ENCODE measurements at places on chromosomes 5 and 9.
A peak's percentile ranks its signal among the peaks of the same experiment; 100 is the strongest.

DNA sequence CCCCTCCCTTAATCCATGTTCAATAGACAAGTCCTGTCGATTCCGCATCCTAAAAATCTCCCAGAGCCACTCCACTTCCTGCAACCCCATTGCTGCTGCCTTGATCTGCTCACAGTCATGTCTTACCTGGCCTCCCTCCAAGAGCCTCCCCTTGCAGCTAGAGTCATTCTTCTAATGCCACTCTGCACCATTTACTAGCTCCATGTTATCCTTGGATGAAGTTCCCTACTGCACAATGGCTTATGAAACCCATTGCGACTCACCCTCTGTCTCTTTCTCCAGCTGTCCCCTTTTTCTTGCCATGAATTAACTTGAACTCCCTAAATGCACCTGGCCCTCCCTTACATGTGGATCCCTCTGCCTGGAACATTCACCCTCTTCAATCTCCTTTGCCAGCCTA, 39.5 kb downstream of the MEGF10 start:
- no peak for DNase-seq

DNA sequence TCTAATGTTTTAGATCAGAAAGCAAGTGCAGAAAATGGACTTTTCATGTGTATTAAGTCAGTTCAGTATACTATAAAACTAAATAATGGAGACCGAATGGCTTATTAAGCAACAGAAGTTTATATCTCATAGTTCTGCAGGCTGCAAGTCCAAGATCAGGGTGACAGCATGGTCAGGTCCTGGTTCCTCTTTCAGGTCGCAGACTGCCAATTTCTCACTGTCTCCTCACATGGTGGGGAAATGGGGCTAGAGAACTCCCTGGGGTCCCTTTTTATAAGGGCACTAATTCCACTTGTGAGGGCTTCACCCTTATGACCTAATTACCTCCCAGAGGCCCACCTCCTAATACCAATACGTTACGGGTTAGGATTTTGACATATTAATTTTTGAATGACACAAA, 48.7 kb downstream of the RICTOR start:
- DNase-seq = no peak

GRCh38 chr9:135251996-135252760, 164.7 kb downstream of the OLFM1 start:
- DNase-seq = no peak

DNA sequence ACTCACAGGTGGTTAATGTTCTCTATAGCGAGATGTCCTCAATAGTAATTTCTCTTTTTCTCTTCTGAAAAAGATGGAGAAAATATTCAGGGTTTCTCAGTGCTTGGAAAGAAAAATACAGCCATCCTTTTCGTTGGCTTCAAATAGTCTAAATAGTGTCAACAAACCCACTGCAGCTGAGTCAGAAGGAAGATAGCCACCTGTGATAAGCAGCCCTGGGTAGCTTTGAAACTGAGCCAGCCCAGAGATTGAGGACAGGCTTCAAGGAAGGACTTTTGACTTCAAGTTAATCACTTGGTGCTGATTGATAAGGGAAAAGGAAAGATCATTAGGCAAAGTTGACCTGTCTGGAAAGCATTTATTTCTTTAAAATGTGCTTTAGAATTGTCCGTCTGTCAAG, 78.7 kb upstream of the TYRP1 start:
- DNase-seq = no peak

- no peak for DNase-seq
Measured at GRCh38 chr9:88660611-88661010, 125.6 kb downstream of the NXNL2 start.

DNA sequence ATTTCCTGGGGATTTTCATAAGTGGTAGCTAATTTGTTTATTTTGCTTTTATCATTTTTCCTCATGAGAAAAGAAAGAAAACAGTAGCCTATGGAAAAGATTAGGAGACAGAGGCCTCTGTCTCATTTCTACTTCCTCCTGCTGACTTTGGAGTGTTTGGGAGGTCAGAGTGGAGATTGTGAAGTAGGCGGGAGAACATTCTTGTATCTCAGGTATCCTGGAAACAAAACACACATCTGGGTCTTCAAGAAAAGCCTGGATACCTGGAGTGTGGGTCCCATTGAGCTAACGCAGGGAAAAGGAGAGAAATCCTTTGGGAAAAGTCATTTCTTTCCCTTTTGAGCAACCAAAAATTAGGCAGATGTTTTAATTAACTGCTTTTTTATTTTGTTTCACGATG, 161.5 kb upstream of the DMAC1 start:
- DNase-seq = no peak

DNA sequence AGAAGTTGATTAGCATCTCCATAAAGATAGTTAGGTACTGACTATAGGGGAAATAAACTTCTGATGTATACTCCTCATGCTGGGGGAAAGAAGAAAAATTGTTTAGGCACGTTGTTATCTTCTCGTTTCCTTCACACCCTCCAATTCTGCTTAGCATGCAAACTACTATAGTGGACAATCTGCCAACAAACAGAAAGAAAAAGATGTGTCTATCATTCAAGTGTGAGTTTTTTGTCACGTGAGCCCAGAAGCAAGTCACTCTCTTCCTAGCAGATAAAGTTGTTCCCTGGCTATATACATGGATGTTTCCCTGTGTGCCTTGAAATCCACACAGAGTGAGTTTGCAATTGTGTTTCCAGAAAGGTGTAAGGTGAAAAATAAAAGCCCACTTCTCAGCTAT, 318.4 kb downstream of the CWC27 start:
- DNase-seq = no peak

- no peak for DNase-seq
Measured at GRCh38 chr9:31388660-31389059, 995.8 kb upstream of the ACO1 start.

GRCh38 chr5:133664422-133664821, 52.1 kb upstream of the FSTL4 start:
- no peak for DNase-seq

GRCh38 chr9:5577225-5577624, 51.7 kb upstream of the RIC1 start:
- no peak for DNase-seq

DNA sequence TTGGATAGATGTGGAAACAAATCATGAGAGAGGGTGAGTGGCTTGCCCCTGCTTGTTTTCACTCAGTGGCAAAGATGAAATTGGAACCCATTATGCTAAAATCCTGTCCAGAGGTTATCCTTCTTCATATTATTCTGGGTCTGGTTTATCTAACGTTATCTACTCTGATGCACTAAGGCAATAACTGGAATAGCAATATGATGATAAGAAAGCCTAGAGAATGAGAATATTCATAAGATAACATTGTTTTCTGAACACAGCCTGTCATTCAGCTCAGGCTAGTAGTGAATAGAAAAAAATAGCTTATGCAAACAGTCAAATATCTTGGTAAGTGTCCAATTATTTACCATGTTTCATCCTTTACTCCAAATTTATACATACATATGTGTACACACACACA, 132.0 kb upstream of the C6 start:
- no peak for DNase-seq

GRCh38 chr5:138037907-138038633, 5.2 kb upstream of the FAM13B start:
- no peak for DNase-seq

GRCh38 chr5:112379542-112380325, 39.3 kb downstream of the EPB41L4A start:
- no peak for DNase-seq

DNA sequence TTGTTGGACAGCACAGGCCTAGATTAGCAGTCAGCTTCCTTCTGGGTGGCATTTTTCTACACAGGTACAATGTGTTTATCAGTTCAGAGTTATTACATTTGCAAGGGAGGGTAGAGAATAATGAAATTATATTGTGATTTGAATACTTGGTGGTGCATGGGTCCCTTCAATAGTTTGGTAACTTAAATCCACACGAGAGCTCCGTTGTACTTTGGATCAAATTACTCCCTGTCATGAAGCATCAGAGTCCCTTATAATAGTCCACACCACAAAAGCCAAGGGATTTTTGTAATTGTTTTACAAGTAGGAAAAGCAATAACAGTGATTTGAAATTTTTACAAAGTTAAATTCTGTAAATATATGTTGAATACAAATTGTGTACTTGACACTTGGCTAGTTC, 552.4 kb downstream of the PDE4D start:
- no peak for DNase-seq

- DNase-seq = no peak
Measured at GRCh38 chr9:134704498-134704897, 62.9 kb downstream of the COL5A1 start.

DNA sequence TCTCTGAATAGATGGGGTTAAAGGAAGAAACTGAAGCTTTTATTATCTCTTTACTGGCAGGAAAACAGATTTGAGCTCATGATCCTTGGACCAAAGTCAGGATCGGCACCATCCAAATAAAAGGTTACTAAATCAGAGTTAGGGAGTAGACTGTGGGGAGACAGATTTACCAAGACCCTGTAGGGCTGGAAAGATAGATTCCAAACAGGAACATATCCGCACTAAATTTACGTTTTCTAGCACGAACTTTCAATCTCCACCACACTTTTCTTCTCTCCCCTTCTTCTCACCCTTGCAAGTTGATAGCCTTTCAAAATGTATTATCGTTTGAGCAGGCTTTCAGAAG, 120.0 kb upstream of the HMHB1 start:
- no peak for DNase-seq

- DNase-seq = no peak
Measured at GRCh38 chr5:126778675-126779403, 1.9 kb downstream of the LMNB1 start.

GRCh38 chr5:440401-441201, 2.4 kb upstream of the EXOC3 start:
- DNase-seq = no peak

DNA sequence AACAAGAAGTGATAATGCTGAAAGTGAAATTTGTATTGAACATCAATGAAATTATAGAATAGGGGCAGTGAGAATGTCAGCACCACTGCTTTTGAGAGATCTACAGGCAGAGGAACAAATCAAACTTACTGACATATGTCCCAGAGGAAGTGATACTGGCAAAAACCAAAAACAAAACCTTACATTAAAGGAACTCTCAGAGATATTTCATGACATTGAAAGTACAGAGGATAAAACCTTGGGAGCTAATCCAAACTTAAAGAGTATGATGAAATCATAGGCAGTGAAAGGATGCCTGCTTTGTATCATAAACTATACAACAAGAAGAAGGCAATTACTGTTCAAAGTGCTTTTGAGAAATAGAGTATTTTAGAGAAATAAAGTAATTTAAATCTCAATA, 90.4 kb upstream of the SV2C start:
- no peak for DNase-seq

DNA sequence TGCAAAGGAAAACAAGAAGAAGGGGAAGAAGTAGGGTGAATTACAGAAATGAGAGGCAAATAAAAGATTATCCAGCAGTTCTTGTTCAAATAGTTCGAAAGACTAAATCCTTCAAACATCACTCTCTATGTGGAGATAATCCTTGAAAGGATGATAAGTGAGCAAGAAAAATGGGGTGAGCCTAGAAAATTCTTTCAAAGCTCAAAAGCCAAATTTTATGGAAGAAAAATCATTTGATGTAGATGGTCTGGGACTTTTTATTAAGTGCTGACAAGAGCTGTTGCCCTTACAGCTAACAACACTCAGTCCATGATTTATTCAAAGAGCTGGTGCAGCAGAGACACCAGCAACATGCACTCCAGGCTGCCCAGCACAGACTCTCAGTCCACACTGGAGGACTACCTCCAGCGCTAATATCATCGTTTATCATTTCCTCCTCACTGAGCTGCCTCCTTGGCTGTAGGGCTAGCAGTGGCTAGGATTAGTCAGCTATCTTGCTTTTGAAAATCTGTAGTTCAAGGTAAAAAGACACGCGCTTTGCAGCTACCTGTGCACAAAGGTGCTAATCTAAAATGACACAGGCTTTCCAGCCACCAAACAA, 264.8 kb upstream of the KIF2A start:
- no peak for DNase-seq

GRCh38 chr5:122882831-122883230, 37.4 kb downstream of the SNX24 start:
- DNase-seq = peak; percentile 45

- DNase-seq = no peak
Measured at GRCh38 chr9:69555802-69556201, 116.4 kb downstream of the APBA1 start.

DNA sequence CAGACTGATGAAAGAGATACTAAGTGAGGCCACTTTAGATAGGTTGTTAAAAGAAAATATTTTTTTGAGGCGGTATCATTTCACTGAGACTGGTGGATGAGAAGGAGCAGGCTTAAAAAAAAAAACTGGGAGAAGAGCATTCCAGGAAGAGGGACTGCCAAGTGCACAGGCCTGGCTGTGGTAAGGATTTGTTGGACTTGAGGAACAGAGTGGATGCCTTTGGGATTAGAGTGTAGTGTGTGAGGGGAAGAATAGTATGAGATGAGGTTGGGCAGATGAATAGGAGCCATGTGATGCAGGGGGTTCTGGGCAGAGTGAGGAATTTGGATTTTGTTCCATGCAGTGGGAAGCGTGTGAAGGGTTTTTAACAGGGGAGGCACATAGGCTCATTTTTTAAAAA, 57.9 kb downstream of the PBX3 start:
- no peak for DNase-seq

DNA sequence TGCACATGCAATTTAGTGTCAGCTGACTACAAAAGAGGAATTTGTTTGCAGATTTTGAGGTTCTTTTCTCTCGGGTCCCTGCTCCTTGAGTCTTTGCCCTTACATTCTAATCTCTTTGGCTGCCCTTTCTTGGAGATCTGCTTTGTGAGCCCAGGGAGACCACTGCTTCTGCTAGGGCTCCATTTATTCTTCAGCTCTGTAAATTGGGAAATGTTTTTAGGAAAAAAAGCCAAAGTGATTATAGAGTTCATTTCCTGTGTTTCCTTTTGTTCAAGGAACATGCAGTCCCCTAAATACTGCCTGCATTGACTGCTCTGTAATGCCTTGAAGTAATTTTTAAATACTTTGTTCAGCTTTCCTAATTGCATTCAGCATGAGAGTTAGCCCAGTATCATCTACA, 197.4 kb downstream of the CSNK1G3 start:
- DNase-seq = no peak

DNA sequence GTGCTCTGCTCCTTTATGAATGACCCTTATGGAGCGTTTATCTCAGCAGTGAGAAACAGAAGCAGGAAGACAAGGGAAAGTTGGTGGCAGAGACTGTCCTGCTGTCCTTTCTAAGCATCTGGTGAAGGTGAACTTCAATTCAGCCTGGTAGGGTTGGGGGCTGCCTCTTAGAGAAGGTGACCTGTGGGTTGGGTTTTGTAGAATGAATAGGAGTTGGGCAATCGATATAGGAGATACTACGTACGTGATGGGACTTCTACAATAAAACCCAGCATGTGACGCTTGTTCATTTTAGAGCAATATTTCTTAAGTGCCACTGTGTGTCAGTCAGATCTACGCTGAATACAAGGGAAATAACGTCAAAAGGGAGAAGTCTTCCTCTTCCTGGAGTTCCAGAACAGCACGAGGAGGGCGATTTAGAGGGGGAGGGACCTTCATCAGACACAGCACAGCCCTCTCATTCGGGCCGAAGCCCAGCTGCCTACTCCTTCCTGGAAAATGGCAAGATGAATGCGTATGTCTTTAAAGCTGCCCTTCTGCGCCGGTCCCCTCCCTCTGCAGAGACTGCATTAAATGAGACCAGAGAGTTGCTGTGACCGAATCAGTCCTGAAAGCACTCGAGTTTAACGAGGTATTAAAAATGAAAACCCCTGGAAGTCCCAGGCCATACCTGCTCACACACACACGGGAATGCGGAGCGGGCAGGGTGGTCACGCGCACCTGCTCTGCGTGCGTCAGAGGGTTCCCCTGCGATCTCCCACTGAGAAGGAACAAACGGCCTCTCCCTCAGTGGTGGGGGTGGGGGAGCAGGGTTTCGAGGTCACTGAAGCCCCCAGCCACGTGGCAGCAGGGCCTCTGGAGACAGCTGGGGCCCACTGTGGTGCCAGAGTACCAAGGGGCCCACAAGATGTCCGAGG, 85.3 kb upstream of the SARDH start:
- DNase-seq = no peak

GRCh38 chr5:94103514-94104245, 362.3 kb upstream of the POU5F2 start:
- no peak for DNase-seq
